ENCODE measurements at places on chromosomes 1 and 21.

- DNase-seq: no peak
Observed at GRCh38 chr1:195946500-195946899, 661.7 kb downstream of the KCNT2 start.

- no peak for DNase-seq
Observed at GRCh38 chr1:158396646-158397045, 2.6 kb downstream of the OR10T2 start.

DNA sequence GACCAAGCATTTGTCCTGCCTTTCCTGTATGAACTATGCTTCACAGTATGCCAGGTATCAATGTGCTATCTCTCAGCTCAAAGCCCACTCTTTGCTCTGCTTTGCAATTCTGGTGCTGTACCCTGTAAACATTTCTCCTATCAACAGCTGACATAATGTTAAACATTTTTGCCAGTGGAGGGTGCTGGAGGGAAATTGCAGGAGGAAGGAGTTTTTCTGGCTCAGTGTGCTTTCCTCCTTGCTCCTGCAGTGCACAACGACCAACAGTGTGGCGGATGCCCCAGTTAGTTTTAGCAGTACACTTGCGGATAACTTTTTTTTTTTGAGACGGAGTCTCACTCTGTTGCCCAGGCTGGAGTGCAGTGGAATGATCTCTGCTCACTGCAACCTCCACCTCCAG is 67.1 kb upstream of the PTGFRN start:
- no peak for DNase-seq

GRCh38 chr21:31752352-31752751 is 20.4 kb upstream of the SCAF4 start:
- DNase-seq: no peak

- DNase-seq: no peak
Observed at GRCh38 chr1:108830119-108831008, 26.5 kb downstream of the AKNAD1 start.
